ENCODE measurements at places on chromosomes 4 and X.
A peak's percentile ranks its signal among the peaks of the same experiment; 100 is the strongest.

DNA sequence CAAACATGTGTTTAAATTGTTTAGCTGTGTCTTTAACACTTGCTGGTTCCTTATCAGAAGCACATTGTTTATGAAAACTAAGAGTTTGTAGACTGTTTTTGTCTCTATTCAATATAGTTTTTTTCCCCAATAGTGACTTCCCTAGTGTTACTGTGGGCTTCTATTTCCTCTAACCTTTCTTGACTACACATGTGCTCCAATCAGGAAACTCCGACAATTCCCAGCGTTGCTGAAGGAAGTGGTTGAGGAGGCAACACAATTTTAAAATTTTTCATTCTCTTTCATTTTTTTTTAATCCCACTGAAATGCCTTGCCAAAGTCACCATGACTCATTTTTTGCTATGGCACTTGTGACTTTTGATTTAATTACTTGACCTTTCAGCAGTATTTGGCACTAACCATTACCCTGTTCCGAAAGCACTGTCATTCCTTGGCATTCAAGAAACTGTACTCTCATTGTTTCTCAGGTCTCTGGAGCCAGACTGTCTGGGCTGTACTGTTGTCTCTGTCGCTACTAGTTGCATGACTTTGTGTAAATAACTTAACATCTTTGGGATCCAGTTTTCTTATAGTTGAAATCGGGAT lies 67.6 kb upstream of the FREM3 start:
- DNase-seq = no peak

GRCh38 chr4:126627255-126627654 lies 1005.5 kb upstream of the INTU start:
- peak; percentile 5 for DNase-seq

- no peak for DNase-seq
Observed at GRCh38 chr4:39032218-39033085, at the start of gene TMEM156. Gene TMEM156, minus strand, starts transcription at chr4:39032409. Its CDS starts 96 bp downstream, at chr4:39032313.

DNA sequence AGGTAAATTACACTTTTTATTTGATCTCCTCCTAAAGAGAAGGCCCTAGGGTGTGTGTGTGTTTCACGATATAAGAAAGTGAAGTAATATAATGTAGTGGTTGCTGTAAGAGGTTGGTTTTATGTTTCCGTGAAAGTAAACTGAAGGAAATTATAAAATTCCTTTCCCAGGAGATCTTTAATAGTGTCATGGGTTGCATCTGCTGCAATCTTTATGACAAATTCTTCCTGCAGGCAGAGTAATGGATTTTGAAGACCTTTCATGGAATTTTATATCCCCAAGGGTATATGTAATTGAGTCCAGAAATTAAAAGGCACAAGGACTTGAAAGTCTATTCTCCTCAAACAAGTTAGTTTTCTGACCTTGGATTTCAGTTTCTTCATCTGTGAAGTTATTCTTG lies 538.6 kb downstream of the ANKRD50 start:
- no peak for DNase-seq

DNA sequence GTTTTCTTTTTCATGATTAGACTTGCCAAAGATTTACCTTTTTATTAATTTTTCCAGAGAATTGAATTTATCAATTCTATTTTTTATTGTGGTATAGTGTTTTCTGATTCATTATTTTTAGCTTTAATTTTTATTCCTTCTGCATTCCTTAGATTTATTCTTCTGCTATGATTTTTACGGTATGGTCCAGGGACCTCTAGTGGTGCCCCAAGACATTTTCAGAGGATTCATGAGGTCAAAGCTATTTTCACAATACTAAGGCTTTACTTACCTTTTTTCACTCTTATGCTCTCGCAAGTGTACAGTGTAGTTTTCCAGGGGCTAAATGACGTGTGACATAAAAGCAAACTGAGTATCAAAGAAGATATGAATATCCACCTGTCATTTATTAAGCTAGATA lies 8.0 kb downstream of the RADX start:
- DNase-seq = peak; percentile 27
